Body of pancreas (tissue), 4 donors: ENCODE measurements at places on chromosomes 2 and 18. TPM values are rescaled to one million over a fixed set of nuclear protein-coding genes. Genes with fewer than 3 reads are reported as not detected.
A peak's percentile ranks its signal among the peaks of the same experiment; 100 is the strongest.

DNA sequence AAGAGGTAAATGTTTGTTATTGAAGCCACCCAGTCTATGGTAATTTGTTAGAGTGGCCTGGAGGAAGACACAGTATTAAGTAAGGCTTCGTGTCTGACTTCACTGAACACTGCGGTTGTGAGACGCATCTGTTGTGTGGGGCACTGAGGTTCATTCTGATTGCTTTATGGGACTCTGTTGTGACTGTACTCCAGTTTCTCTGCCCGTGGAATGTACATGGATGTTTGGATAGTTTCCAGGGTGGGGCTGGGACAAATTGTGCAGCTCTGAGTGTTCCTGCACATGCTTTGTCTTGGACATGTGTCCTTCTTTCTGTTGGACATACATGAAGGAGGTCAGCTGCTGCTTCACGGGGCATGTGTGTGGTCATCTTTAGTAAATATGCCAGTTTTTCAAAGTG lies 58.6 kb downstream of the ODC1 start:
- H3K4me1 ChIP-seq: peaks cover 23% of the 10 kb centered on the region
- no peaks in the 10 kb centered on the region for H3K27me3 ChIP-seq
- DNase-seq: no peak
- no peaks in the 10 kb centered on the region for H3K36me3 ChIP-seq

DNA sequence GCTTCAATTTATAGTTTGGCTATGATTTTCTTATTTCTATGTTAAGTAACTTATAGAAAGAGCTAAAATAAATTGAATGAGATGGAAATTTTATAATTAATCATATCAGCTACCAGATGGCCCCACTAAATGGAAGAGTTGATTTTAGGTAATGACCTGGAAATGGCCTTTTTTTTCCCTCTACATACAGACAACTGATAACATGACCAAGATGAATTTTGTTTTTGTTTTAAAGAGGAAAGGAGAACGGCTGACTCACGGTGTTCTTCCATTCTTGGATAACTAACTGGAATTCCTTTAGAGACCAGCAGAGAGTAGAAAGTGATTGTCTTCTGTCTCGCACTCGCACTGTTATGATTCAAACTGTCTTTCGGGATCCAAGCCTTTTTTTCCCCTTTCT lies 91.0 kb downstream of the TMEM185B start:
- no peaks in the 10 kb centered on the region for H3K4me1 ChIP-seq
- H3K4me3 ChIP-seq: no peak overlapping the region
- H3K27ac ChIP-seq: no peak overlapping the region
- no peaks in the 10 kb centered on the region for H3K36me3 ChIP-seq
- no peak for DNase-seq

DNA sequence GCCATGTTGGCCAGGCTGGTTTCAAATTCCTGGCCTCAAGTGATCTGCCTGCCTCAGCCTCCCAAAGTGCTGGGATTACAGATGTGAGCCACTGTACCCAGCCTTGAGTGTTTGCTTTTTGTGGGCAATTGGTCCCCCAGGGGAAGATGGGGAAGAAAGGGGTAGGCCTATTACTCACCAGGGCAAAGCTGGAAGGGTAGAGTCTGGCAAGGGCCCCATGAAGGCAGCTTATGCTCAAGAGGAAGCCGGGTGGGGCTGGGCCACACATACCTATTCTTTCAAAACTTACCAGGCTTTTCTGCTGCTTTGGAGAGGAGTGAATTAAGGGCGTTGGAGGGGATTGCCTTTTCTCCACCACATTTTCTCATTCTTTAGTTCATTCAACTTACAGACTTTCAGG lies 24.5 kb upstream of the CD28 start:
- no peak overlapping the region for H3K27ac ChIP-seq
- H3K27me3 ChIP-seq: no peaks in the 10 kb centered on the region
- H3K36me3 ChIP-seq: no peaks in the 10 kb centered on the region
- no peak for DNase-seq

Gene PTMA
- total RNA-seq: 757 TPM

- H3K4me1 ChIP-seq: no peaks in the 10 kb centered on the region
- H3K27me3 ChIP-seq: no peaks in the 10 kb centered on the region
These were observed 22.0 kb upstream of the GMPPA start for GRCh38 chr2:219476652-219477151.

DNA sequence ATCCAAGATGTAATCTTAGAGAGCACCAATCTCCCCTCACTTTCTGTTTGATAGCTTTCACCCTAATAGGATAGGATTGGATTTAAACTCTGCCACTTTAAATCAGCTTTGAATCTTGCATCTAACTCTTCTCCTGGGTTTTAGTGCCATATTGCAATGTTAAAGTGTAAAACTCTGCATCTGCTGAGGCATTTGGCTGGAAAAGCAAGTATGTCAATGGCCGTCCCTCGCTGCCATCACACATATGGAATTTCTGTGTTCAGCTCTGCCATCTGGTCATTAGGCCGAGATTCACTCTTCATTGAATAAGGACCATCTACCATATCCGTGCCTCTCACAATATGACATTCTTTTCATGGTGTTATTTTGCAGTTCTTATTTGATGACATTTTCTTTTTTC lies 728.1 kb upstream of the PIK3C3 start:
- H3K36me3 ChIP-seq: no peaks in the 10 kb centered on the region
- H3K27me3 ChIP-seq: no peaks in the 10 kb centered on the region
- no peak overlapping the region for H3K27ac ChIP-seq
- no peak overlapping the region for H3K4me3 ChIP-seq

DNA sequence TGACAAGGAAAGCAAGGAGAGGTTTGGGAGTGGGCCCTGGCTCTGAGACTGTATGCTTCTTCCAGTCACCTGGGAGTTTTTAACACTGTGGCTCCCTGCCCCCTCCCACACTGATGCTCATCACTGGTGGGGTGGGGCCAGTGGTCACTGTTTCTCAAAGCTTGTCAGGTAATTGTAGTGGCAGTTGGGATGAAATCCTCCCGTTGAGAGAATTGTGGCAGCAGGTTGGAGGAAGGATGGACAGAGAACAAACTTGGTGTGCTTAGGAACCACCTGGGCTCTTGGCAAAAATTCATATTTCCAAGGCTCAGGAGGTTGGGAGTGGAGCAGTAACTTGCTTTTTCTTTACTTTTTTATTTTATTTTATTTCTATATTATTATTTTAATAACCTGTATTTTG lies 25.1 kb downstream of the DGKD start:
- H3K27me3 ChIP-seq: no peaks in the 10 kb centered on the region
- no peak overlapping the region for H3K27ac ChIP-seq
- no peaks in the 10 kb centered on the region for H3K36me3 ChIP-seq
- no peak overlapping the region for H3K4me3 ChIP-seq
- no peak for DNase-seq
- peaks cover 6% of the 10 kb centered on the region for H3K4me1 ChIP-seq

DNA sequence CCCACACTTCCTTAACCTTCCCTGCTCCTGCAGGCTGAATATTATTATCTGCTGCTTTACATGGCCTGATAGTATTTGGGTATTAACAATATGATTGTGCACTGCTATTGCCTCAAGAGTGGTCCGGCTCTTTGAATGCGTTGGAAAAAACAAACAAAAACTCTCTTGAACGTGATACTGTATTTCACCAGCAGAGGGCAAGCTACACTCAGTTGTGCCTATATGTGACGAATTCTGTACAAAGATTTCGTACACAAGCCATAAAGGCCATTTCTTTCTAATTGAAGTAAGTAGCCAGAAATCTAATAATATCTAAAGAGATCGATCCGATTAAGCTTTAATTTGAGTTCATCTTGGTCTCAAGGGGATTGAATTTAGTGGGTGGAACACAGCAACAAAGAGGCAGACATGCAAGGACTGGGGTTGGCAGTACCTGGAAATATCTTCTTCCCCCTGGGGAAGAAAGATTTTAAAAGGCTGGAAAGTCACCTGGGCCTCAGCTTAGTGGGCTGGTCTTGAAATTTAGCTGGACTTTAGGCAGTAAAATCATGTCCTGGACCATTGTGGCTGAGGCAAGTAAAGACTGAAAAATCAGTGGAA lies 49.3 kb upstream of the RAB6D start:
- H3K27ac ChIP-seq: no peak overlapping the region
- no peaks in the 10 kb centered on the region for H3K36me3 ChIP-seq
- no peaks in the 10 kb centered on the region for H3K27me3 ChIP-seq
- no peaks in the 10 kb centered on the region for H3K4me1 ChIP-seq
- no peak overlapping the region for H3K4me3 ChIP-seq

Gene C2orf80
- total RNA-seq: not detected

Gene SLC30A3
- not detected for total RNA-seq

- peaks cover 16% of the 10 kb centered on the region for H3K4me1 ChIP-seq
- H3K4me3 ChIP-seq: no peak overlapping the region
- peak overlapping the region; percentile 5 for H3K27ac ChIP-seq
- DNase-seq: no peak
These were observed 9.6 kb downstream of the EDAR start for GRCh38 chr2:108979461-108979860.

- H3K27me3 ChIP-seq: no peaks in the 10 kb centered on the region
- H3K36me3 ChIP-seq: no peaks in the 10 kb centered on the region
- no peak for DNase-seq
- H3K27ac ChIP-seq: no peak overlapping the region
These were observed 41.7 kb upstream of the ZNF532 start for GRCh38 chr18:58822944-58823343.

DNA sequence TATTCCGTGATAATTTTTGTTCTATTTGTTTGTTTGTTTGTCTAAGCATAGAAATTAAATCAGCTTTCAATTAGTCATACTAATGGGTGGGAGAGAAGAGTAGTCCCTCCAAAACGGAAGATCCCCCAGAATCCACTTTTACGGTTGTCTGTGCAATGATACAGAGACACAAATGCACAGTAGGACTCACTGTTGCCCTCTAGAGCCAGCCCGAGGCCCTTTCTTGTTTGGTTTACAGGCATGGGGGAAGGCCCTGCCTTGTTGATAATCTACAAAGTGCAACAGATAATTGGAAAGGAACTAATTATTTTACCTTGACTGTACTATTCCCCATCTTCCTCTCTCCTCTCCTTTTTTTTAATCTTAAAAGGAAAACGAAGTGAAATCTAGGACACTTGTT lies 121.1 kb downstream of the ACOXL start:
- H3K36me3 ChIP-seq: no peaks in the 10 kb centered on the region
- H3K27me3 ChIP-seq: no peaks in the 10 kb centered on the region
- peak; percentile 31 for DNase-seq
- H3K4me3 ChIP-seq: no peak overlapping the region
- H3K27ac ChIP-seq: no peak overlapping the region

Gene CPLX4
- total RNA-seq: not detected

DNA sequence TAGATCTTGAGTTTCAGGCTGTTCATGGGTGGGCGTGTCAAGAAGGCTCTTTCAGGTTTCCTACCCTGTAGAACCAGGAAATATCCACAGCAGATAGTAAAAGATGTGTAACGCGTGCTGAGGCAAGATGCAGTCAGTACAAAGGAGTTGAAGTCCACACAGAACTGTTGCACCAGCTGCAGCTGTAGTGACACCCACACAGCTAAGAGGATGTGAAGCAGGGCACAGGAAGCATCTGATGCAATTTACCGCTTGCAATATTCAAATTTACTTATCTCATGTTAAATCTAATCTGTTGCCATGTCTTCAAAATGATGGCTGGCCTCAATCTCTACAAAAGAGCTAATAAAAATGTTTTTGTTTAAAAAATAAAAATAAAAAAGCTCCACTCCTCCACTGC lies 132.8 kb downstream of the ARHGAP15 start:
- H3K4me3 ChIP-seq: no peak overlapping the region
- no peaks in the 10 kb centered on the region for H3K36me3 ChIP-seq
- no peaks in the 10 kb centered on the region for H3K27me3 ChIP-seq

DNA sequence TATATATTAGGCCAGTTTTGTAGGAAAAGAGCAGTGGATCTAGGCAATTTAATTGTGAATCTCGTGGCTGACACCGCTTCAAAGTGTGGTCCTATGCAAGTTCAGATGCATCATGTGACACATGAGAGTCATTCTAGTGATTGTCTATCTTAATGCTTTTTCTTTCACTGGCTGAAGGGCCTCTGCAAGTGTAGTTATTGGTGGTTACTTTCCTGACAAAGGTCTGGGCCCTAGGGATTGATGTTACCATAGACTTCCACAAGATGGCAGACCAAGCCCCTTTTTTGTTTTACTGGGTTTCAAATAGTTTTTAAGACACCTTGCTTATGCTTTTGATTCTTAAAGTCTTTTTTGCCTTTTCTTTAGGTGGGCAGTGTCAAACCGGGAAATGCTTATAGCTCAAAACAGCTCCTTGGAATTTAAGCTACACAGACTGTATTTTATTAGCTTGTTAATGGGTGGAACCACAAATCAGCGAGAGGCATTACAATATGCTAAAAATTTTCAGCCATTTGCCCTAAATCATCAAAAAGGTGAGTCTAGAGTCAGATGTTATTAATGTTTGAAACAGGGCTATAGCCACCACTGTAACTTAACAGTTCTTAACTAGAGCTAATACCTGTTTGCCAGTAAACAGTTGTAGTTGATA lies 25.9 kb downstream of the CD8A start:
- H3K4me3 ChIP-seq: no peak overlapping the region
- peaks cover 4% of the 10 kb centered on the region for H3K4me1 ChIP-seq
- H3K36me3 ChIP-seq: peaks cover 5% of the 10 kb centered on the region
- DNase-seq: no peak
- no peaks in the 10 kb centered on the region for H3K27me3 ChIP-seq

- no peak overlapping the region for H3K27ac ChIP-seq
- H3K4me3 ChIP-seq: no peak overlapping the region
- H3K4me1 ChIP-seq: peaks cover 46% of the 10 kb centered on the region
- no peak for DNase-seq
- no peaks in the 10 kb centered on the region for H3K27me3 ChIP-seq
These were observed 33.1 kb downstream of the DNMT3A start for GRCh38 chr2:25308599-25308998.

Gene KCNG2
- total RNA-seq: not detected

DNA sequence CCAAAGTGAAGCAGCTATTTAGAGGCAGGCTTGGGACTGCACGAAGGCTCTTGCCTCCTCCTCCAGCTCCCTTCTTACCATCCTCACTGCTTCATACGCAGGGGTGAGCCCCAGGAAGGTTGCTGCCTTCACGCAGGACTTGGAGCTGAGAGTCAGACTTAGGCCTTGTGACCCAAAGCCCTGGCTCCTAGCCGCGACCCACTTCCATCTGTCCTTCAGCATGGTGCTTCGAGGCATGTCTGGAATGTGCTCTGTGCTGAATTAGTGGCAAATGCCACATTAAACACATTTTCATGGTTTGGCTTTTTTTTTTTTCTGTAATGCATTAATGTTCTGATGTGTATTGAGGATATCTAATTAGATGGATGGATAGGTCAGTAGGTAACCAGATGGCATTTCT lies 37.5 kb downstream of the ITGB1BP1 start:
- H3K4me3 ChIP-seq: no peak overlapping the region
- H3K4me1 ChIP-seq: peaks cover 4% of the 10 kb centered on the region
- no peak for DNase-seq
- H3K36me3 ChIP-seq: peaks cover 6% of the 10 kb centered on the region

Gene GATA6
- 114 TPM for total RNA-seq

Gene ASB18
- not detected for total RNA-seq
